ENCODE measurements at places on chromosomes 13 and 19.

GRCh38 chr13:50732712-50733111 lies 110.8 kb downstream of the DLEU7 start:
- DNase-seq: no peak

DNA sequence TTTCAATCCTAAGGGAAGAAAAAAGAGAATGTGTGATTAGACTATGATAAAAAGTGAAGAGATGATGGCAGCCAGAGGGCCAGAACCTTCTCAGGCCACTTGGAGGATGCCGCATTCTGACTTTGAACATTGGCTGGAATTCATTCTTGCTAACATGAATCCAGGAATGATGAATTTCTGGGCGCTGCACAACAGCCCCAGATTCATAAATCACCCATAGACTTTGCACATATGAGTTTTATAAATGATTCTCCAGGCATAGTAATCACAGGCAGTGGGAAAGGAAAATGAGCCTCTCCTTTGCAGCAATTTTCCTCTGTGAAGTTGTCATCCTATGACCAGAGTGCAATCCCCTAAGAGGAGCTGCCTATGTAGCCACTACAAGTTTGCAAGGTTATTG lies 555.4 kb downstream of the KCTD12 start:
- no peak for DNase-seq

- DNase-seq: no peak
Measured at GRCh38 chr13:42389041-42389440, 117.1 kb downstream of the AKAP11 start.

- DNase-seq: no peak
Measured at GRCh38 chr13:70568571-70568970, 460.3 kb upstream of the KLHL1 start.

DNA sequence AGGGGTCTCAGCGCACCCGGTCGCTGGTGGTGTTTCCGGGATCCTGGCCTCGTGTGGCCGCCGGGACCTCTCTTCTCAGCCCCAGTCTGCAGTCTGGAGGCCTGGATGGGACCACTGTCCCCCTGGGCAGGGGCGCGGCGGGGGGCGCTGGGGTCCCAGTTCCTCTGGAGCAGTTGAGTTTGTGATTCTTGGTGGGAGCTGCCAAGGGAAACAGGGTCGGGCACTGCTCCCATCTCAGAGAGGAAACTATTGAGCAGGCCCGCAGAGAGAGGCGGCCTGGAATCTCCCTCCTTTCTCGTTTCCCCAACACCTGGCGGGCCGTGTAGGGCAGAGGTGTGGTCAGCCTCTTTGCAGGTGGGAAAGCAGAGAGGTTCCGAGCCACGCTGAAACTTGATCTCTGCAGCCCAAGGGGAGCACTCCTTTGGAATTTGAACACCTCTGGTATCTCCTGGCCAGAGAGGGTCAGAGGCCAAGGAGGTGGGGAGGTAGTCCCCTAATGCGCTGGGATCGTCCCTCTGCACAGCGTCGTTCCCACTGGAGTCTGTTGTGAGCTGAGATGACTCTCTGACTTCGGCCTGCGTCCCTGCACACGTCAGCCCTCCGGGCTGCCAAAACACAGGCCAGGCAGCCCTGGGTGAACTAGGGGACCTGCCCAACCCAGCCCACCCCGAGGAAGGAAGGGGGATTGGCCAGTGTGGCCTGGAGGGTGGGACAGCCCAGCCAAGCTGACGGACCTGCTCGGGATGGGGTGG lies 741 bp downstream of the PLEKHF1 start:
- no peak for DNase-seq

DNA sequence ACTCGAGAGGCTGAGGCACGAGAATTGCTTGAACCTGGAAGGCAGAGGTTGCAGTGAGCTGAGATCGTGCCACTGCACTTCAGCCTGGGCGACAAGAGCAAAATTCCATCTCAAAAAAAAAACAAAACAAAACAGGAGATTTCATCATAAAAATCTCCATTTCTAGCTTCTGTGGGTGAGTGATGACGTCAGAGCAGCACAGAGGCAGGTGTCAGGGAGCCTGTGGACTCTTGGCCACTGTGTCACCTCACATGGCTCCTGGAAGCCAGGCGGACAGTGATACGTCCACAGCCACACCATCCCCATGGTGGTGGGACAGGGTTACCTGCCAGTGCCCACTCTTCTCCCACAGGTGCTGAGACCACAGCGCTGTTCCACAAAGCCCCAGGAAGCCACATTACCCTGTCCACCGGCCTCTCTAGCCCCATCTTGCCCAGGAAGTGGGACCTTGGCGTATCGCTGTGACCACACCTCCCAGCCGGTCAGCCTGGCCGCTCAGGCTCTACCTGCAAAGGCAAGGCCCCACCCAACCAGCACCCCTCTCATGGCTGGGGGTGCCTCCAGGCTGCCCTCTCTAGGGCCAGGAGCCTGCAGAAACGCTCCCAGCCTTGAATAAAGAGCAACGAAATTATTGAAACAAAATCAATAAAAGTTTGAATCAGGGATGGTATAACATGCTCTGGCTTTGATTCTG lies 2.5 kb upstream of the FXYD3 start:
- DNase-seq: no peak

DNA sequence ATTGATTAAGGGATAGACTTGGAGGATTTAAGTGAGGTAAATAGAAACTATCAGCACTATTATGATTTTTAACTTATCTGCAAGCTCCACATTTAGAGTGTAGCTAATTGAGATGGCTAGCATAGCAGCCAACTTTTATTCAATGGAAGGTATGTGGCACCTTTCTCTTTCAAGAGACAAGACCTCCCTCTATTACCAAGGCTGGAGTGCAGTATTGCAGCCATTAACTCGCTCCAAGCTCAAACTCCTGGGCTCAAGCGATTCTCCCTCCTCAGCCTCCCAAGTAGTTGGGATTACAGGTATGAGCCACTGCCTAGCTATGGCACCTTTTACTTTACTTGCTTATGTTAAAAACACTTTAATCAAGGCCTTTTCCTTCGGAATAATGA lies 8.2 kb downstream of the TPT1 start:
- no peak for DNase-seq

- DNase-seq: no peak
Measured at GRCh38 chr19:39813264-39813993, 20.5 kb downstream of the DYRK1B start.

GRCh38 chr19:48966541-48967345 lies 1.6 kb downstream of the FTL start:
- DNase-seq: no peak

GRCh38 chr19:18291019-18291524 lies 9.7 kb upstream of the JUND start:
- DNase-seq: no peak

GRCh38 chr13:73335210-73335609 lies 276.4 kb downstream of the KLF5 start:
- no peak for DNase-seq

DNA sequence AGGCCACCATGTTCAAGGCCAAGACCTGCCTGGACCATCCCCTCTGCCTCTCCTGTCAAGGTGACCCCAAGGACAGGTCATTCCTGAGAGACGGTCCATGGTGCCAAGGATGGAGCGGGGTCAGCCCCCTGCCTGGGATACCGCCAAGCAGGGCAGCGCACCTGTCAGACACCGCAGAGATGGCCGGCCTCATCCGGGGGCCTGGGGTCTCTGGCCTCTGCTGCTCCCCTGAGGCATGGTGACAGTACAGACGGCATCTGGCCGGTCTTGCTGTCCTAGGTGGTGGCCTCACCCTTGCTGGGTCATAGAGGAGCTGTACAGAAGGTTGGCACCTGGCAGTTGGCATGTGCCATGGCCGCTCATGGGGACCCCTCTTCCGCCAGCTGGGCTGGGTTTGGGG lies 11.1 kb downstream of the DDA1 start:
- DNase-seq: no peak

DNA sequence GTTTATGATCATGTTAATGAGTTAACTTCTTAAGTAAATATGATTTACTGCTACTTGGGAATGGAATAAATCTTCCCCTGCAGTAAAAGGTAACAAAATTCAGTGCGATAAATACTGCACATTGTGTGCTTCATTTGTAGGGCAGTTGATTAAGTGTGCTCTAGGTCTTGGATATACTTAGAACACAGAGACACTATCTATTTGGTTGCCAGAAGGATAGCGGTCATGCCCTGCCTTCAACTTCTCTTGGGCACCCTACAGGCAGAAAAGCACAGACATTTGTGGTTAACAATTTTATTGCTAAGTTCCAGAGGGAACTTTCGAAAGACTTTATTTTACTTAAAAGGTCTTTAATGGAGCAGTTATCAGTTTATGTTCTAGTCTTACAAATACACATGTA lies 605.8 kb downstream of the PCDH9 start:
- no peak for DNase-seq

DNA sequence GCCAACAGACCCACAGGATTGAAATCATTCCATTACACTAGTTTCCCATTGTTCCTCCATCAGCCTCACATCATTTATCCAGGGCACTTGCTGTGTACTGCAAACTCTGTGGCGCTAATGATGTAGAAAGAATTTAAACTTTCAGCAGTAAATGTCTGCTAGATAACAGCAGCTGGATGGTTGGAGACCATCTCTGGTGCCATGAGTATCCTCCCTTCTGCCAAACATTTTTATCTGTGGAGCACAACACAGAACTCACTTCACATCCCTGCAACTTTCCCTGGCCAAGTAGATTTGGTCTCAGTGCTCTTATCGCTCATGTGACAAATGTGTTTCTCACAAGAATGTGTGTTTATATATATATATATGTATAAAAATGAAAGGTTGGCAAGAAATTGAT lies 481.9 kb downstream of the FGF9 start:
- DNase-seq: no peak

DNA sequence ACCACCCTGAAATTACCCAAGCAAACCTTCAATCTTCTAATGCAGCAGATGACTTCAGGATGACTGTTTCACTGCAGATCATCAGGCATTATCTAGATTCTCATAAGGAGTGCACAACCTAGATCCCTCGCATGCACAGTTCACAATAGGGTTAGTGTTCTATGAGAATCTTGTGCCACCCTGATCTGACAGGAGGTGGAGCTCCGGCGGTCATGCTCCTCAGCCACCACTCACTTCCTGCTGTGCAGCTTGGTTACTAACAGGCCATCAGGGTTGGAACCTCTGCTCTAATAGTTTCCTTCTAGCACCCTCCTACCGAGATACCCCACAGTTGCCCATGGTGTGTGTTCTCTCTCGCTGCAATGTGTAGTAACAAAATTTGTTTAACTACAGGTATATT lies 442.8 kb downstream of the FGF14 start:
- DNase-seq: no peak

DNA sequence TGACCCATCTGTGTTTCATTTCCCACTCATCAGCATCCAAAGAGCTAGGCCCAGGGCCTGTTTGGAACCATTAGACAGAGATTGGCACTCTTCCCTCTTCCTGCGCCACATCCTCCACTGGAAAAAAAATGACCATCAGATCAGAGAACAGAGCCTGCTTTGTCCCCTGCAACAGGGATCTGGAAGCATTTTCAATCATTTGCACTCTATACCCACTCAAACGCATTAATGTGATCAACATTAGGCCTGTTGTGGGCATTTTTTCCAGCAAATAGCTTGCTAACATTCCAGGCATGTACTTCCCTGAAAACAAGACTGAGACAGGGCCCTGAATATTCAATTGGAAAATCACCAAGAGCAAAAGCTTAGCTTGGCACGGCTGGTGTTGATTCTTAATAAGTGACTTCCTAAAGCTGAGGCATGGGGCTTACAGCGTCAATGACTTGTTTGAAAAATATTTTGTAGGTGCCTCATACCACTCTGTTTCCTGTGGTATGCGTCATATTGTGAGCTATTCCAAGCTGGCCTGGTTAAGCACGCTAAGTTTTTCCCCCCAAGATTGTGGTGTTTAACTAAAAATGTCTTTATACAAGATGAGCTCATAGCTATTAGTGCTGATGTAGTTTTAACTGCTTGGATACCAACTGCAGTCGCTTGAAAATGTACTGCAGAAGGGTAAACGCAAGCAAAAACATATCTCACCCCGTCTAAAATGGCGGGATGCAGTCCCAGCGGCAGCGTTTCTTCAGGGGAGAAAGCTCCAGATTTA lies 404.4 kb downstream of the SPRY2 start:
- DNase-seq: peak; percentile 59

DNA sequence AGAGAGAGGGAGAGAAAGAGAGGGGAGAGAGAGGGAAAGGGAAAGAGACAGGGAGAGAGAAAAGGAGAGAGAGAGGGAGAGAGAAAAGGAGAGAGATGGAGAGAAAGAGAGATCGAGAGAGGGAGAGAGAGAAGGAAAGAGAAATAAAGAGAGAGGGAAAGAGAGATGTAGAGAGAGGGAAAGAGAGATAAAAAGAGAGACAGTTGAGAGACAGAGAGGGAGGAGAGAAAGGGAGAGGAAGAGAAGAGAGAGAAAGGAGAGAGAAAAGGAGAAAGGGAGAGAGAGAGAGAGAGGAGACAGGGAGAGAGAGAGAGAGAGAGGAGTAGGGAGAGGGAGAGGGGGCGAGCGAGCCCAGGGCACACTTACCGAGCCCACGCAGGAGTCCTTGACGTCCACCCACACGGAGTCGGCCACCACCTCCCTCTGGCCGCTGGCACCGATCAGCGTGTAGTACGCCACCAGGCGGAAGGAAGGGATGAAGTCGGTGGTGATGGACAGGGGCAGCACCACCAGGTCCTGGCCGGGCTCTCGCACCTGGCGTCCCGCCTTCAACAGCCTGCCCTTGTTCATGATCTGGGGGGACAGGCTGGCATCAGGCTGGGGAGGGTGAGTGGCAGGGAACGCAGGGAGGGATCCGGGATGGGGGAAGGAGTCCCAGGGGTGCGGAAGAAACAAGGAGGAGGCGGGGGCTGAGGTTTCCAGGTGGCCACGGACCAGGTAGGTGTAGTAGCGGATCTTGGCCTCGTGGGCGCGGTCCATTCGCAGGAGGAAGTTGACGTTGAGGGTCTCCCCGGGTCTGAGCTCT lies 10.0 kb downstream of the C3 start:
- no peak for DNase-seq

DNA sequence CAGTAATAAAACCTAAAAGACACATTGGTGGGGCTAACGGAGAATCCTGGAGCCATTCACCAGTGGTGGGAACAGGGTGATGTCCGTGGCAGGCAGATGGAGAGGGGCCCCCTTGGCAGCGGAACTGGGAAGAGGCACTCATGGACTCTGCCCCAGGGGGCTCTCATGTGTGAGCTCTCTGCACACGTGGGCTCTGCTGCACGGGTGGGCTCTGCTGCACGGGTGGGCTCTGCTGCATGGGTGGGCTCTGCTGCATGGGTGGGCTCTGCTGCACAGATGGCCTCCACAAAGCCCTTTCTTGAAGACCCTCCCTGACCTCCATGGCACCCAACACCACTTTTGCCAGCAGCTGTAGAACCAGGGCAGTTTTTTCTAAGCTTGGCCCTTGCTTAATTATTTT lies 52.3 kb downstream of the PARP4 start:
- DNase-seq: no peak

DNA sequence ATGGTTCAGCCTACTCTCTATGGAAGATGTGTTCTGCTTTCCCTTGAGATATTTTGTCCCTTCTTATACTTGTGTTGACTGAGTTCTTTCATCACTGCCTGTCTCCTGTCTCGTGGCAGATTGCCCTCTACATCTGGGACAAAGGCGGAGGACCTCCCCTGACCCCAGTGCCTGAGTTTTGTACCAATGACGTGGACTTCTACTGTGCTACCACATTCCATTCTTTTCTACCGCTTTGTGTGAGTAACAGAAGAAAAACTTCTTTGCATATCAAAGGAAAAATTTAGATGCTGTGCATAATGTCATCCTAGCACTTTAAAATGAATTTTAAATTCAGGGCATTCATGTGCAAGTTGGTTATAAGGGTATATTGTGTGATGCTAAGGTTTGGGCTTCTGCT lies 74.6 kb downstream of the B3GLCT start:
- DNase-seq: no peak

All from dorsolateral prefrontal cortex (tissue), 122 donors.